ENCODE measurements at places on chromosomes 2 and 18. TPM values are rescaled to one million over a fixed set of nuclear protein-coding genes. Genes with fewer than 3 reads are reported as not detected.

The PDCD1 gene
- not detected for total RNA-seq

The NMUR1 gene
- total RNA-seq = 0.10 TPM

The B4GALT6 gene
- total RNA-seq = 35.9 TPM

The IL1B gene
- 0.76 TPM for total RNA-seq

The FEV gene
- 51.1 TPM for total RNA-seq

GRCh38 chr18:52531836-52532235 lies 191.8 kb downstream of the DCC start:
- DNase-seq = no peak

- DNase-seq = no peak
Measured at GRCh38 chr2:86062043-86062442, 43.6 kb downstream of the POLR1A start.

DNA sequence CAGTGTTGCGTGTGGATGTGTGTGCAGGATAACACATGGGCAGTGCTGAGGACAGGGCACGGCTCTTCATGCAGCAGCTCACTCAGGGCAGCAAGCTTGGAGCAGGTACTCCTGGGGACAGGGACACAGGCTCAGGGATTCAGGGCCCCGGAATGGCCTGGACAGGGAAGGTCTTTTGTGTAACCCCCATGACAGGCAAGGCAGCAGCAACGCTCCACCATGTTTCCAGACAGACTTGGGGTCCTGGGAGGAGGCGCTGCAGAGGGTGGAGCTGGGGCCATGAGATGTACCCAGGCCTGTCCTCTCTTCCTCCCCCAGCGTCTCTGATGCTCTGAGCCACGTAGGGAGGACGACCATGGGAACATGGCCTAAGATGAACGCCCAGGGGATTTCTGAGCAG lies 58.3 kb downstream of the ADNP2 start:
- DNase-seq = no peak

DNA sequence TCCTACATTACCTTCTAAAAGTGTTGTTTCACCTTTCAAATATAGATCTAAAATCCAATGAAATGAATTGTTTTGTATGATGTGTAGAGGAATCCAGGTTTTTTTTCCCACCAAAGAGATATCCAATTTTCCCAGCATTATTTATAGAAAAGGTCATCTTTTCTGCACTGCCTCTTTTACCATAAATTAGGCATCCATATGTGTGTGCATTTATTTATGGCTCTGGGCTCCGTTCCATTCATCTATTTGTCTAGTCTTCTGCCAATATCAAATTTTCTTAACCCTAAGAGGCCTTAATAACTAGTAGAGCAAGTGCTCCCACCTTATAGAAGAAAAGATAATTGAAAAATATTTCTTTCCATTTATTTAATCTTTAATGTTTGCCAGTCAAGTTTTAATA lies 88.3 kb downstream of the ATAD2B start:
- no peak for DNase-seq

DNA sequence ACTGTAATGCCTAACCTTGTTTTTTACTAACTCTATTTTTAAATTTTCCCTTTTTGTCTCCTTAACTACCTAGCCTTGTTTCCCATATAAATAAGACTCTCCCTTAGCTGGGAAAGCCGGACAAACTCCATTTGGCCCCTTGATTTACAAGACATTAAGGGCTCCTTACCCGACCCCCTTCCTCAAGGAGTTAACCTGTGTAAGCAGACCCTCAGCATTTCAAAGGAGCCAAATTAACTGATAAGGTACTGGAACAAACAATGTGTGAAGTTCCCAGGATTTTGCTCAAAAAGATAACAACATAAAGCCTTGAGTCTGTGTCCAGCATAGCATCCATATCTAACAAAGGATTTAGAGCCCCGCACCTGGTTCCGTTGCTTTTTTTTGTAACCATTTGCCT lies 59.6 kb upstream of the C2orf15 start:
- no peak for DNase-seq

DNA sequence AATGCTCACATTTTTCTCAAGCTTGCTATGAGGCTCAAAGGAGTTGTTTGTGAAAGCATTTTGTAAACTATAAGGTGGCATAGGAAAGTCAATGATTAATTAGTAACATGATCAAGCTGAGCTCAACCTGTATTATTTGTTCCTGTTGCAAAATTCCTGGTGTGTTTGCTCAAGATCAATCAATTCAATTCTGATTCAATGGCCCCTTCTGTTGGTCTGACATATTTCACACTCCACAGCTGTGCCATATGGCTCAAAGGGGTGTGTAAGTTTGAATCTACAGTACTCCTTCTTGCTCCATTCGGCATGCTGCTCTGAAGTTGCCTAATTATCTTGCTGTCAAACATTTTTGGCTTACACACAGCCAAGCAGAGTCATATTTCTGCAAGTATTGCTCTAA lies 341.6 kb upstream of the LRP1B start:
- DNase-seq = no peak

GRCh38 chr2:10926191-10926820 lies 14.6 kb downstream of the KCNF1 start:
- no peak for DNase-seq

DNA sequence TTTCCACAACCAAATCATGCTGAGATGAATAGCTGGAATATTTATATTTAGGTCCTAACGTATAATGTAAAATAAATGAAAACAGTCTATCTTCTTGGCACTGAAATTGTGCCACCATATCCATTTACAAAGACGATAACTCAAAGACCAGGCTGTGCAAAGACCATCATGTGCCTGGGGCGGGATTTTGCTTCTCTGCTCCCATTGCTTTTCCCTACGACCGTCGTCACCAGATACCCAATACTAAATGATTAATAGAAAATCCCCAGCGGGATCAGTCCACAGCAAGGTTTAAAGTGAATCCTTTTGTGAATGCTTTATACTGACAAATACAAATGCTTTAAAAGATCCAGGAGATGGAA lies 194.3 kb upstream of the ARL4C start:
- DNase-seq = no peak

- DNase-seq = no peak
Measured at GRCh38 chr2:66497431-66498288, 62.7 kb downstream of the MEIS1 start.

- DNase-seq = no peak
Measured at GRCh38 chr2:144625626-144626025, 105.7 kb upstream of the ZEB2 start.

DNA sequence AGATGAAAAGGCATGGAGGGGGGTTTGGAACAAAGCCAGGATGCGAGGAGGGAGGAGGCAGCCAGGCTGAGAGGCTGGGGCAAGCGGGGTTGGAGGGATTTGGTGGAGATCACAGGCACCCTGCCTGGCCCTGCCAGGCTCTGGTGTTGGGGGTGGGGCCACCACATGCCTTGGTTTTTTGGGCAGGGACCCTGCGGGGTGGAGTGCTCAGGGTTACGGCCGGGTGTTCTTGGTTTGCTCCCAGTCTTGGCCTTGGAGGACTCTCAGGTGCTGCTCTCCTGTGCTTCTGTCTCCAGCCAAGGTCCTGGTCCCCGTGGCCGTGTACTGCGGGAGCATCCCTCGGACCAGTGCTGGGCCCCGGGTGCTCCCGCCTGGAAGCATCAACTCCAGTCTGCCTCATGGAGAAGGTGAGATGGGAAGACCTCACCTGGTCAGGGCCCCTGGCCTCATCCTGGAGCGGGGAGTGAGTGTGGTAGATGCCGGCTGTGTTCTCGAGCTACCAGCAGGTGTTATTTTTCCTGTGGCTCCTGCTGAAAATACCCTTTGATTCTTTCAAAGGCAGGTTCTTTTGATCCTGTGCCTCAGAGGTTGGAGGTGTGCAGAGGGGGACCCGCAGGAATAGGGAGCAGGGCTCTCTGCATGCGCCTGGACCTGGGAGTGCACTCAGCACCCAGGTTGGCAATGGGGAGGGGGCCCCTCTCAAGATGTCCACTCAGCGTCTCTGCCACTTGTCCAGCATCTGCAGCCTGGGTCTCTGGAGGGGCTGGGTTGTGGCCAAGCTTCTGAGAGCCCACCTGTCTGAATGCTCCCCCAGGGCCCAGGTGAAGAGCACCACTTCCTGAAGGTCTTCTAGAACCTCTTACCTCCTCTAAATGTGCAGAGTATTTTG lies 17.0 kb downstream of the TOGARAM2 start:
- no peak for DNase-seq

DNA sequence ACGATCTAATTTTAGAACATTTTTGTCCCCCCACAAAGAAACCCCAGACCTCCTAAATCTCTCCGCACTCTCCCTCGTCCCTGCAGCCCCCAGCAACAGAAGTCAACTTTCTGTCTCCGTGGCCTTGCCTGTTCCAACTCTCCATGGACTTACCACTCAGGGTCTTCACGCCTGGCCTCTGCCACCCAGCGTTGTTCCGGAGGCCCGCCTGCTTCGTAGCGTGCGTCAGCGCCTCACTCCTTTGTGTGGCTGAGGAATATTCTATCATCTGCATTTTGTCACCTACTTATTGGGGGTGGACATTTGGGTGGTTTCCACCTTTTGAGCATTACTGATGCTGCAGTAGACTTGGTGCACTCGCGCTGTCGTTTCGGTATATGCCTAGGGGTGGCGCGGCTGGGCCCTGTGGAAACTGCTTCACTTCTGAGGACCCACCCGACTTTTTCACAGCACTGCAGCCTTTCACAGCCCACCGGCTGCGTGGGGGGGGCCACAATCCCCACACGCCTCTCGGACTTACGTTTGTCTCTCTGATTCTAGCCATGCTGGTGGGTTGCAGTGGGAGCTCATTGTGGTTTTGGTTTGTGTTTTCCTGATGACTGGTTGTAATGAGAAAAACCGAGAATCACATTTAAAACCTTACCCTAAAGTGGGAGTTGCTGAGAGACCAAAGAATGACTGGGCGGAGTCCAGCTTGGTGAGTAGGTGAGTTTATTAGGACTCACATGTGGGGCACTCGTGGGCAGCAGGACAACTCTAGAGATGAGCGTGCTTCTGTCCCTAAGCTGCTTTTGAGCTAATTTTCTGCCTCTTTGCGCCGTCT lies 1.4 kb upstream of the HSBP1L1 start:
- DNase-seq = no peak

DNA sequence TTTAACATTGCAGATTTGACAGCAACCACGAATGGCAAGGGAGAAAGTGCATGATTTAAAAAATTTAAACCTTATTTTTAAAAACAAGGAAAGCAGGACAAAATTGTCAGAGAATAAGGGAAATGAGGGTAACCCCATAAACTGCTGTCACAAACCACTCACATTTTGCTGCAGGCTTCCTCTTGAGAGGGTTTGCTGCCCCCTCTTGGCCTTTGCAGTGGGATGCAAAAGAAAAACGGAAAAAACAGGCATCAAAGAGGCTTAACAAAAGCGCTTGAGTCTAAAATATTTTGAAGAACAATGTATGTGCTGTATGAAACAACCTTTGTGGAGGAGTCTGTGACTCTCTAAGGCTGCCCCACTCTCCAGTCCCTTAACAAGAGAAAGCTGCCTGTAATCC lies 91.6 kb downstream of the TMX3 start:
- DNase-seq = no peak

- DNase-seq = no peak
Measured at GRCh38 chr2:130300970-130301348, 41.7 kb upstream of the IMP4 start.

- DNase-seq = no peak
Measured at GRCh38 chr2:70645733-70646419, 92.2 kb upstream of the TGFA start.

Measured in type B pancreatic cell (in vitro differentiated cells).